Activated naive CD4-positive, alpha-beta T cell treated with anti-CD3 and anti-CD28 coated beads, Interleukin-2, amount 10 ng/mL, durations not matched to agents 5 hours and 36 hours (primary cell): ENCODE measurements at places on chromosomes 6 and 20. TPM values are rescaled to one million over a fixed set of nuclear protein-coding genes. Genes with fewer than 3 reads are reported as not detected.

Gene AKIRIN2
- 46.1 TPM for total RNA-seq

Gene OSER1
- total RNA-seq = 29.6 TPM

Gene WDR27
- total RNA-seq = 28.5 TPM

Gene FLRT3
- total RNA-seq = not detected

Gene PTCRA
- not detected for total RNA-seq

Gene LY6G6C
- not detected for total RNA-seq

Gene ZBTB46
- total RNA-seq = 0.05 TPM

Gene OLIG3
- total RNA-seq = not detected

Gene CPNE5
- 1.6 TPM for total RNA-seq

Gene PRPH2
- not detected for total RNA-seq

Gene SRMS
- total RNA-seq = not detected

Gene ADGRF4
- not detected for total RNA-seq

Gene LAMA4
- not detected for total RNA-seq

Gene OR12D2
- total RNA-seq = not detected

Gene CST5
- total RNA-seq = not detected

Gene GHRH
- not detected for total RNA-seq

Gene KDM1B
- 10.8 TPM for total RNA-seq

Gene ITCH
- 51.5 TPM for total RNA-seq

Gene DEFB129
- not detected for total RNA-seq

Gene HLA-DOB
- total RNA-seq = 2.2 TPM

Gene SMOC2
- not detected for total RNA-seq

Gene GSTA1
- total RNA-seq = not detected

Gene GNAS
- total RNA-seq = 964 TPM

Gene KCNQ2
- total RNA-seq = not detected

Gene HMGN4
- total RNA-seq = 94.2 TPM
